ENCODE measurements at places on chromosomes 2 and 18. TPM values are rescaled to one million over a fixed set of nuclear protein-coding genes. Genes with fewer than 3 reads are reported as not detected.

DNA sequence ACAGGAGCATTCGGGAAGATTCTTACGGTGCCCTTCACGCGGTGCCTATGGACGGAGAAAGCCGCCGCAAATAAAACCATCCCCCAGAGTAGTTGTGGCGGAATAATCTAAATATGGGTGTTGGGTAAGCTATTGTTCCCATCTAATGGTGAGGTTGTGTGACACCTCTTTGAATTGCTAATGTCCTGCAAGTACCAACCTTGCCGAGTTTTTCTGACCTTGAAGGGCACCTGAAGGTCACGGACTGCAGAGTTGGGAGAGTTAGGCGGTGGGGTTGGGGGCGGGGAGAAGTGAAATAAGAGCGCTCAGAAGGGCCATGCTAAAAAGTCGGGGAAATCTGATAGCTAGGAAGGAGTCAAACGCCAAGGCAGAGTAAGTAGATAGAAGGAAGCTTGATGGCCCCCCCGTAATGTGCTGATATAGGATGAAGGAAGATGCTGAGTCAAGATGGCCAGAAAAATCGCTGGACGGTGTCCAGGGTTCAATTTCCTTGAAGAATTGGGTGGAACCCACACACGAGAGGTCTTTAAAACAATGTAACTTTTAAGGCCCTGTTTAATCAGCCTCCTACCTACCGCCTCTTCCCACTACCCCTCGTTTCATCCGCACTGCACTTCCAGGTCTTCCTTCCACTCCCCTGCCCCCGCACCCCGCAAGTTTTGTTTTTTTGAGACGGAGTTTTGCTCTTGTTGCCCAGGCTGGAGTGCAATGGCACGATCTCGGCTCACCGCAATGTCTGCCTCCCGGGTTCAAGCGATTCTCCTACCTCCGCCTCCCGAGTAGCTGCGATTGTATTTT is 600 bp downstream of the KATNAL2 start:
- DNase-seq, result no peak

GRCh38 chr2:55087501-55087900 is 37.2 kb upstream of the RTN4 start:
- no peak for DNase-seq

DNA sequence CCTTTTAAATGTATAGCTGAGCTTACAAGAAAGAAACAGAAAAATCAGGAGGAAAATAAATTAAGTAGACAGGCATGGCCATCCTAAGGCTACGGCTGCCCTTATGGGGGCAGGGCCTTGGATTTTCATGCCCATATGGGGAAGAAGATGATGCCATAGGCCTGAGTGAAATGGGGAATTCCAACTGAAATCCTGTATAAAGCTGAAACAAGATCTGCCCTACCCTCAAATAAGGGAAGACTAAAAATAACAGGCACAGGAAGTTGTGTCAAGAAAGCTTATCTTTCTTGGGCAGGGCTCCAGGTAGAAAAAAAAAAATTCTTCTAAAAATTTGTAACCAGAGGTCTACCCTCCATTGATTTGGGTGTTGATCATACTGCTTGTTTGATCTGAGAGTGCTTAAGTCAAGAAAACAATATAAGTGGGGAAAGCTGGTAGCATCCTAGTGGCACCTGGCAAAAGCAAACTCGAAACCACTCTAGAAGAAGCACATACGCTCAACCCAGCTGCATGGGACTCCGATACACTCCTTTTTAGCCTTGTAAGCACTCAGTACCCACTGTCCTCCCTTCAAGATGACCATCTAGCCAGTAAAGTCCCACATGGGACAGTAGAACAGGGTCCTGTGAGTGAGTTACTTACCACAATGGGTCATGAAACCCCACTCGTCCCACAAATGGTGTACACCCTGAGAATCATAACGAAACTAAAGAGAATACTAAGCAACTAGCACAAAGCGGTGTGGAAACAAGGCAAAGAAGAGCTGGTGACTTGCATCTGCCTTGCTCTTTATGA is 22.3 kb downstream of the DNAH7 start:
- DNase-seq, result no peak

- no peak for DNase-seq
These were observed 58.2 kb upstream of the CD28 start for GRCh38 chr2:203648273-203648672.

DNA sequence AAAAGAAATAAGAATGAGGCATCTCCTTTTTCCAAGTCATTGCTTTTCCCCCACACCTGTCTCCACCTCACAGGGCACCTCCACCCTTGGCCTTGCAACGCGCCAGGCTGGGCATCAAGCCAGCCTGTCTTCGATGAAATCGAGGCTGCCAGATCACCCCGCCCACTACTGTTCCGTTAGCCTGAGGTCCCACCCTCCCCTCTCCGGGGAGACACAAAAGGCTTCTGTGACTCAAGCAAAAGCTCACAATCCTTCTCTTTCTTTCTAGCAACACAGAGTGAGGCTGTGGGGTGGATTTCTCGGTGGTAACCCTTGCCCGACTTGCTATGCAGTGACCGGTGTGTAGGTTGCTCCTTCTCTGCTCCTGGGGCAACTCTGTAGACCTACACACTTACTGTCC is 9.9 kb downstream of the TNP1 start:
- DNase-seq, result no peak

GRCh38 chr2:190159453-190159852 is 96.9 kb upstream of the MSTN start:
- DNase-seq, result no peak

DNA sequence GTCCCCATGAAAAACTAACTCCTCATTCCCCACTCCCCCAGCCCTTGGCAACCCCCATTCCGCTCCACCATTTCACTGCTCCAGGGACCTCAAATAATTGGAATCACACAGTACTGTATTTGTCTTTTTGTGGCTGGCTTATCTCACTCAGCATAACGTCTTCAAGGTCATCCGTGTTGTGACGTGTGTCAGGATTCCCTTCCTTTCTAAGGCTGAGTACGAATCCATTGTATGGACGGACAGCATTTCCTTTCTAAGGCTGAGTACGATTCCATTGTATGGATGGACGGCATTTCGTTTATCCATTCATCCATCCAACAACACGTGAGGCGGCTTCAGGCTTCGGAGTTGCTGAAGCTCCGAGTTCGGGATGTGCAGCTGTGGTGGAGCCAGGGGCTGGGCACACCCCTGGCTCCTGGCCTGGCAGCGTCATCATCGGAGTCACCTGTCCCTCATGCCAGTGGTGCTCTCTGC is 1.2 kb upstream of the ASB1 start:
- no peak for DNase-seq

- no peak for DNase-seq
These were observed 56.5 kb downstream of the SEPTIN10 start for GRCh38 chr2:109557309-109557708.

GRCh38 chr2:15734674-15735483 is 143.2 kb downstream of the DDX1 start:
- DNase-seq, result no peak

DNA sequence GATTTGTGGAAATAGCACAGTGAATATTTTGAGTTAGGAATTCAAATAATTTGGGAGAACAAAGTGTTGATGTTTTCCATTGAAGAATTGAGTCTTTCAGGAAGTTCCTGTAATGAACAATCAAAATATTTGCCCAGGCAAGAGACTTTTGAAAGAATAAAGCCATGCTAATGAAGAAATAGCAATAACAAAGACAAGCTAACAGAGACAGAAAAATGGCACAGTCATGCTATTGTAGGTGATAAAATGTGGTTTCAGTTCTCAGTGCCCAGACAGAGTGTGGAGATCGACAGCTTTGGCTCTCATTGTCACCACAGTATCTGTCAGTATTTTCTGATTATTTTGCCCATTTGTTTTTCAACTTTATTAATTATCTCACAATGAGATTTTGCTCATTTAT is 490.8 kb upstream of the PIK3C3 start:
- DNase-seq, result no peak

- no peak for DNase-seq
These were observed 128.6 kb downstream of the DTNA start for GRCh38 chr18:34838669-34839068.

DNA sequence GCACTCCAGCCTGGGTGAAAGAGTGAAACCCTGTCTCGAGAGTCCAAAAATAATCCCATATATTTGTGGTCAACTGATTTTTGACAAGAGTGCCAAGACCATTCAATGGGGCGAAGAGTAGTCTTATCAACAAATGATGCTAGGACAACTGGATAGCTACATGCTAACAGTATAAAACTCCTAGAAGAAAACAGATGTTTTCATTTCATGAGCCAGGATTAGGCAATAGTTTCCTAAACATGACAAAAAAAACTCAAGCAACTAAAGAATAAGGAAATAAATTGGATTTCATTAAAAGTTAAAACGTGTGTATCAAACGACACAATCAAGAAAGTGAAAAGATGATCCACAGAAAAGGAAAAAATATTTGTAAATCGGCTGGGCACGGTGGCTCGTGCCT is 6.3 kb downstream of the LIMS2 start:
- no peak for DNase-seq

GRCh38 chr2:28475088-28475595 is 20.7 kb upstream of the PLB1 start:
- DNase-seq, result no peak

- no peak for DNase-seq
These were observed 53.5 kb upstream of the PGAP1 start for GRCh38 chr2:196980001-196980400.

DNA sequence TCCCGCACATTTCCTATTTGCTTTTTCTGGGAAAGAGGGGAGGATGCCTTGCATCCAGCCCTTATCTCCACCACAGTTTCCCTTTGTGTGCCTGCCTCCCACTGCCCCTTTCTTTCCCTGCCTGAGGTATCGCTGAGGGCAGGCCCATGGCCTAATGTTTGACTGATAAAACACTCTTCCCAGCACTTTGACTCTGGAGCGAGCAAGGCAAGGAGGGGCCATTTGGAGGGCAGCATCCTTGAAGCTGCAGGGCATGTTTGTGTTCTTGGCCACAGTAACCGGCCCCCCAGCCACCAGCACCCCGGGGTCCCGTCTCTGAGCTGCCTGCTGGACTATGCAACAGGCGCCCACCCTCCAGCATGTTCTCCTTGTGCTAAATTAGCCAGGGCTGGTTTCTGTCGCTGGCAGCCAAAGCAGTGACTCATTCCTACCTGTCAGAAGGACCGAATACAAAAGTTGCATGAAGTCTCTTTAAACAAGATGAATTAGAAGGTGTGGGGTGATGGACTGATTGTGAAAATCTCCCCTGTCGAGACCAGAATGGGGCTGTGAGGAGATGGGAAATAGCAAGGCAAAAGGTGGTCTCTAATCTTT is 50.7 kb downstream of the BCL2L11 start:
- DNase-seq, result no peak

DNA sequence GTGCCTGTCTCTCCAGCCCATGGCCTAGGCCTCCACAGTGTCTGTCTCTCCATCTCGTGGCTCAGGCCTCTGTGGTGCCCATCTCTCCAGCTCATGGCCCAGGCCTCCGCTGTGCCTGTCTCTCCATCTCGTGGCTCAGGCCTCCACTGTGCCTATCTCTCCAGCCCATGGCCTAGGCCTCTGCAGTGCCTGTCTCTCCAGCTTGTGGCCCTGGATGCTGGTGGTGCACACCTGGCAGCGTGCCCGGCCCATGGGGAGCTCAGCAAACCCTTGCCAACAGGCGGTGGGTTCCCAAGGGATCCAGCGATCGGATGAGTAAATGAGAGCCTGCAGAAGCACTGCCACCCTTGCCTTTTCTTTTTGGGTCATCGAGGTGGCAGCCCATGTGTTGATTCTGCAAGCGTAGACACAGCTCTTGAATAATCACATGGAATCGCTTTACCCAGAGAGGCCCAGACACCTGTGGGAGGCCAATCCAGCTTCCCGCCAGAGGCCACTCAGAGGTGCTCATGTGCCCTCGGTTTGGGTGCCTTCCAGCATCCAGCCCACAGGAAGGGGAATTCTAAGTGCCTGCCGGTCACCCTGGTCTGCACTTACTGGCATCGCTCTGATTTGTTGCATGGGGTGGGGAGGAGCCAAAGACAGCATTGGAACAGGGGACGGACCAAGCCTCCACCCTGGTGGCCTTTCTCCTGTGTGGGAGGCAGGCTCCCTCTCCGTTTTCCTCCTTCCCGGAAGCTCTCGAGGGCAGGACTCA is 101.8 kb upstream of the HDAC4 start:
- no peak for DNase-seq

DNA sequence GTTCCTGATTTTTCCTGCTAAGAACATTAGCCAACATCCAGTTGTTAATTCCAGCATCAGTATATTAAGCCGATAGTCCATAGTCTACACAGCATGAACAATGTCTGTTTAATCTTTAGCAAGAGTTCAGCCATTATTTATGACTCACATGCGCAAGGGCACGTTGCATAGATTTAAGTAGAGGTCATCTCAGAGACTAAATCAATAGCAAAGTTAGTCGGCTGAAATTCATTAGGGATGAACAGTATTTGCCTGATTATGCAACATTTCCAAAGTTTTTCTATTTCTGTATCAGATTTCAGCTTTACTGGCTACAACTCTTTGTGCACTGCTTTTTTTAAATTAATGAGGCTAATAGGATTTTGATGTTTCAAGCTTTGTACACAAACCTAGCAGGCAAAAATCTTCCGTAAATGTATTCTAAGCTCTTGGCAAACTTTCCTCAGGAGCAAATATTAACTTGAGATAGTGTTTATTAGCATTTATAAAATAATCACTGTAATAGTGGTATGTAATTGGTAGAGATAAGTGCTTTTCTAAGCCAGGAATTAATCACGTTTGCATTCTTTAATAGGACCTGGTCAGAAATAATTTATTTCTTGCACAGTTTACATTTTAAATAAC is 578.7 kb upstream of the ID2 start:
- DNase-seq, result no peak

DNA sequence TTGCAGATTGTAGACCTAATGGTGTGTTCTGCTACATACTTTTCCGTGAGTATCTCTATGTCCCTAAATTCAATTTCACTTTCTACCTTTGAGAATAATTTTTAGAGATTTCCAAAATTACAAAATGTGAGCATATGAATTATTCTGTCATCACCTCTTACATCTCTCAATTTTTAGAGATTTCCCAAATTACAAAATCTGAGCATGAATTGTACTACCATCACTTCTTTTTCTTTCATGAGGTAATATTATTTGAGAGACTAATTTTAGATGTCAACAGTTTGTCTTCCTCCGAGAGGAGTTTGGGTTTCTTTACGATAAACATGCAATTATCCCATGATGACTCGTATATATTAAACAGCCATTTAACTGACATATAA is 32.1 kb downstream of the INSIG2 start:
- DNase-seq, result no peak

Gene C1QL2
- not detected for total RNA-seq

Gene B3GNT7
- 0.87 TPM for total RNA-seq

Gene PAX3
- total RNA-seq, result not detected

Gene HK2
- 0.80 TPM for total RNA-seq

Gene LRP2
- 0.93 TPM for total RNA-seq

Gene DGKD
- 16.6 TPM for total RNA-seq

Gene GPR45
- not detected for total RNA-seq

Gene TRIM54
- total RNA-seq, result not detected

Gene DUSP11
- total RNA-seq, result 6.7 TPM

Gene ASPRV1
- total RNA-seq, result 0.86 TPM

Gene HOXD13
- not detected for total RNA-seq

Gene MYCN
- total RNA-seq, result 0.32 TPM

Gene CROCC2
- total RNA-seq, result 0.12 TPM

Gene GCG
- not detected for total RNA-seq

Gene PRADC1
- 21.9 TPM for total RNA-seq

Gene SGO2
- 0.98 TPM for total RNA-seq
